Esophagus squamous epithelium (tissue), 5 donors: ENCODE measurements at places on chromosomes 11 and 22.

GRCh38 chr22:45777852-45778375 lies 106.3 kb downstream of the ATXN10 start:
- no peak for DNase-seq

- no peak for DNase-seq
Observed at GRCh38 chr11:62593434-62594044, 2.2 kb upstream of the TUT1 start.

- DNase-seq, result no peak
Observed at GRCh38 chr11:100732949-100733348, 45.9 kb downstream of the ARHGAP42 start.

GRCh38 chr11:15742626-15743519 lies 613.5 kb downstream of the SOX6 start:
- no peak for DNase-seq

GRCh38 chr11:68149417-68149816 lies 28.2 kb upstream of the CHKA start:
- DNase-seq, result no peak

DNA sequence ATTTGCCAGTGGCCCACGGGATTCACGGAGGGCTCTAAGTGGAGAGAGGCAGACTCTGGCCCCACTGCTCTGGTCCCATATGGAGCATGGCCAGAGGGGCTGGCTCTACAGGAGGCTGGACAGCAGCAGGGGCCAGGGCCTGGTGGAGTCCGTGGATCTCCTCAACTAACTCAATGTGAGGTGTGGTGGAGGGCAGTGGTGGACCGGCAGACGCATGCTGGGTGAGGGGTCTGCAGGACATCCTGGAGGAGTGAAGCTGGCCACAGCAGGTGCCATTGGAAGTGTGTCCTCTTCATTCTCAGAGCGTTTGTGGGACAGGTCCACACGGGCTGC lies 15.6 kb downstream of the IGF2 start:
- DNase-seq, result no peak

GRCh38 chr22:24146791-24147353 lies 34.4 kb upstream of the SUSD2 start:
- no peak for DNase-seq

GRCh38 chr11:113778111-113778910 lies 1.3 kb upstream of the CLDN25 start:
- DNase-seq, result no peak

DNA sequence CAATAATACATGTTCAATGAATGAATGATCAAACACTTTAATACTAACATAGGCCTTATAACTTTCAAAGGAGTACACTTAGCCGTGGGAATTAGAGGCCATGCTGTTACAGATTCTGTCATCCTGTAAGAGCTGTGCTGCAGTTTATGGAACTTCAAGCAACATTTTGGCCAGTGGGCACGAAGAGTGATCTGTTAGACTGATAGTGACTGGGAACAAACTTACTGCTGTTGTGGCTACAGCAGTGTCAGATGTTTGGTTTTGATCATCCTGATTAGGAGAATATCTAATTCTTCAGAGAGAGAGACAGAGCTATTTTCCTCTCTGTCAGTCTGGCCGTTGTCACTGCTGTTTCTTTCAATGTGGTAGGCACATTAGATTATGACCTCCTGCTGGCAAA lies 348.9 kb downstream of the NELL1 start:
- no peak for DNase-seq

DNA sequence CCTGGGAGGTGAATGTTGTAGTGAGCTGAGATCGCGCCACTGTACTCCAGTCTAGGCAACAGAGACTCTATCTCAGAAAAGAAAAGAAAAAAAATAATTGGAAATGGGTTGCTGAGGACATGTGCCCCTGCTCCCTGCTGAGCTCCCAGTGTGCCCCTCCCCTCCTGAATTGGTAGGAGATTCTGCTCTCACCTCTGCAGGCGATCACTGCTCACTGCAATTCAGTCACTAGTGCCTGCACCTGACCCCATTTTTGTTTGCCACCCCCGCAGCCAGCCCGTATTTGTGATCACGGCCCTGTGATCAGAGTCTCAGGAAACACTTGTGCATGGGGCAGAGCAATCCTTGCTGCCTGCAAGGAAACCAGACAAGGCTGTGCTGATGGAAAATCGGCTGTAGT lies 16.3 kb upstream of the SEC14L3 start:
- DNase-seq, result no peak

DNA sequence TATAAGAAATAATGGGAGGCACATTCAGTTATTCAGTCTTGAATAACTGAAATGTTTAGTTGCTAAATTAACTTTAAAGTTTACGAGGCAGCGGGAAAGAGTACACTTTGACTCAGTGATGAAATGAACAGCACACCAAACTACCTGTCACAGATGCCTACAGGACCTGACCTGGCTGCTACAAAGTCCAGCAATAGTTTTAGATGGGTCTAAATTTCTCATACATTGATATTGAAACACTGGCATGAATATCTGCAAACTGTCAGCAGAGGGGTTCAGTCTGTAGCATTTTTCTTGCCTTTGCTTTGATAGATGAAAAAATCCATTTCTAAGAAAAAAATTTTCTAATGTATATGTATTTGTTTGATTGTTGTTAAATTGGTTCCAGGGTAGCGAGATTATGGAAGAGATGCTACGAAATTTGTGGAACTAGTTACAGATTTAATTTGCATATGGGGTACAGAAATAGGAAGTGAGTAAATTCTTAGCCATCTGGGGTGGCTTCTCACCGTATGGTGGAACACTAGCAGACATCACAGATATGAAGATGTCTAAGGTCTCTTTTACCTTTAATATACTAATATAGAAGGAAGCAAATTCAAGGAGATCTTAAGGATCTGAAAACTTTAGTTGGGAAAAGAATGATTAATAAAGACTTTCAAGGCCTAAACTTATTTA lies 20.8 kb upstream of the GAB2 start:
- DNase-seq, result no peak

DNA sequence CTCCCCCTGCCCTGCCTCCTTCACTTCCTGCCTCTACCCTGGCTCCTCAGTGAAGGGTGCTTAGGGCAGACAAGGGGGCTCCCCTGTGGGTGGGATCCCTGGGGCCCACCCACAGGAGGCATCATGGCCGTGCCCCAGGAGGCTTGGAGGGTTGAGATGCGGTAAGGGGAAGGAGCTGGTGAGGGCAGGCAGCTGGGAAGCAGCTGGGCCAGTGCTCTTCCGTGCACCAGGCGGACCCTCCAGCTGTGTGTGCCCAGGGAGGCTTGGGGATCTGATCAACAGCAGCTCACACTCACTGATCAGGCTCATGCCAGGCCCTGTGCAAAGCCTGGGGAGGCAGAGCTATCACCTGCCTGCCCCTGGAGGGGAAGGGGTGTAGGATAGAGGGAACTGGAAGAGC lies 59.3 kb upstream of the TTLL12 start:
- DNase-seq, result no peak

DNA sequence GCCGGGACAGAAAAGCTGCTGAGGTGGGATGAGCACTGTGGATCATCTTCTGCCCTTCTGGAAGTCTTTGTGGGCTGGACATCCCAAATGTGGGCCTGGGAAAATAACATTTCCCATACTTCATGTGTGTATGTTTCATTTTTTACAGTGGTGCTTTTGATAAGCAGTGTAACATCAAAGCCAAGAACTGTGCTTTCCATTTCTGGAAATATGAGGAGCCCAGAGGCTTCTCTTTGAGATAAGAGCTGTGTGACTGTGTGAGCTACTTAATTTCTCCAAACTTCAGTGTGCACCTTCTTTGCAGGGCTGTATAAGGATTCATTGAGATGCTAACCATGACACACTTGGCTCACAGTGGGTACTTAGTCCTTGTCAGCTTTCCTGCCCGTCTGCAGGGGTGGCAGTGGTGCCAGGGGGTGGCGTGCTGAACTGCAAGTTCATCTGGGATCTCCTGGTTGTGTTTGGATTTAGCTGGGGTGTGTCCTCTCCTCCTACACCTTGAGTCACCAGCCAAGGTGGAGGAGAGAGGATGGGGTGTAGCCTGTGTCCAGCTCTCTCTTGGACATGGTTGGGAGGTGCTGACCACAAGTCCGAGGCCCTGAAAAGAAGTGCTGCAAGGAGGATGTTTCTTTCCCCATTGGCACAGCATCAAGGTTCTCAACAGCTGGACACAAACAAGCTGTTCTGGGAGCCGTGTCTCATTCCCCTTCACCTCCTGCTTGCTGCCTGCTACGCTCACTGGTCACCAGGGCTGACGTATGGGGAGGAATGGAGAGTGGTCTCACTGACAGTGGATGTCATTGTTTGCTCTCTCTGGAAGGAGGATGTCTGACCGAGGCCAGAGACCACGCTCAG lies 139.4 kb downstream of the TEAD1 start:
- DNase-seq, result no peak

- DNase-seq, result no peak
Observed at GRCh38 chr11:75145196-75145971, 5.5 kb upstream of the SLCO2B1 start.

DNA sequence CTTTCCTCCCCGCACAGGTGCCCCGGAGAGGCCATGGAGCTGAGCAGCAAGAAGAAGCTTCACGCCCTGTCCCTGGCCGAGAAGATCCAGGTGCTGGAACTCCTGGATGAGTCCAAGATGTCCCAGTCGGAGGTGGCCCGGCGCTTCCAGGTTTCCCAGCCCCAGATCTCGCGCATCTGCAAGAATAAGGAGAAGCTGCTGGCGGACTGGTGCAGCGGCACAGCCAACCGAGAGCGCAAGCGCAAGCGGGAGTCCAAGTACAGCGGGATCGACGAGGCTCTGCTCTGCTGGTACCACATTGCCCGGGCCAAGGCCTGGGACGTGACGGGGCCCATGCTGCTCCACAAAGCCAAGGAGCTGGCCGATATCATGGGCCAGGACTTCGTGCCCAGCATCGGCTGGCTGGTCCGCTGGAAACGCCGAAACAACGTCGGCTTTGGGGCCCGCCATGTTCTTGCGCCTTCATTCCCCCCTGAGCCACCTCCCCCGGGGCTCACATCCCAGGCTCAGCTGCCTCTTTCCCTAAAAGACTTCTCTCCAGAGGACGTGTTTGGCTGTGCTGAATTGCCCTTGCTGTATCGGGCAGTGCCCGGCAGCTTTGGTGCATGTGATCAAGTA lies 1.3 kb downstream of the TIGD3 start:
- no peak for DNase-seq

DNA sequence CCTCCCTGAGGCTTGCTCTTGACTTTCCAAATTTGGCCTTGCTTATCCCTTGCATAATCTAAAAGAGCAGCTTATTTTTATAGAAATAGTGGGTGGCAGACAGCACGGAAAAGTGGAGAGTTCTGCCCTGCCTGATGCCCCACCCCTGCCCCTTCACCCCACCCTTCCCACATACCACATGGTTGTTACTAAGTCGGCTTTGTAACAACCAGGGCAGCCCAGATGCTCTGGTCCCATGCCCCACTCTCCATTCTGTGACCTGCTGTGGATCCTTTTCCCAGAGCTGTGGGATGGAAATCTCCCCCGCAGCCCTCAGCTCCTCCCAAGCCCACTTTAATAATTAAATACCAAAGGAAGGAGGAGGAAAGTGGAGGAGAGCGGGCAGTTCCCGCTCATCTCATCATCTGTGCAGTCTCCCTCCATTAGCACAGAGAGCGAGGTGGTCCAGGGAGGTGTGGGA lies 10.9 kb downstream of the MRGPRF start:
- no peak for DNase-seq

- DNase-seq, result no peak
Observed at GRCh38 chr11:130725421-130726233, 190.7 kb downstream of the SNX19 start.

DNA sequence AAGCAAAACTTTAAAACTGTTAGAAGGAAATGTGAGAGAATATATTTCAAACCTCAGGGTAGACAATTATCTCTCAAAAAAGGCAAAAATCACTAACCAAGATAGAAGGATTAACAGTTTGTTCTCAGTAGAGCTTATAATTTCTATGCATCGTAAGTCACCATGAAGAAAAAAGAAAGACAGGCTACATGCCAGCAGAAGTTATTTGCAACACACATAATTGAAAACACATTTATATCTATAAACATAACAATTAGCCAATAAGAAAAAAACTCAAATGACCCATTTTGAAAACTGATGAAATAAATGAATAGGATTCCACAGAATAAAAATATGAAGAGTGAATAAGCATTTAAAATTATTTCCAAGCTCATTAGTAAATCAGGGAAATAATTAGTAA lies 24.4 kb upstream of the SNX19 start:
- no peak for DNase-seq

DNA sequence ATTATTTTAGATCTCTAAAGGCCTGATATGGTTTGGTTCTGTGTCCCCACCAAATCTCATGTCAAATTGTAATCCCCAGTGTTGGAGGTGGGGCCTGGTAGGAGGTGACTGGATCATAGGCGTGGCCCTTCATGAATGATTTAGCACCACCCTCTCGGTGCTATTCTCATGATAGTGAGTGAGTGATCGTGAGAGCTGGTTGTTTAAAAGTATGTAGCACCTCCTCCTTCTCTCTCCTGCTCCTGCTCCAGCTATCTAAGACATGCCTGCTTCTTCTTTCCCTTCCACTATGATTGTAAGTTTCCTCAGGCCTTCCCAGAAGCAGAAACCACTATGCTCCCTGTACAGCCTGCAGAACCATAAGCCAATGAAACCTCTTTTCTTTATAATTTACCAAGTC lies 114.1 kb downstream of the SERGEF start:
- no peak for DNase-seq

GRCh38 chr11:65208785-65209710 lies 27.3 kb downstream of the CAPN1 start:
- no peak for DNase-seq

GRCh38 chr11:44269369-44270351 lies 40.3 kb downstream of the ALX4 start:
- DNase-seq, result no peak

GRCh38 chr11:121652971-121653370 lies 200.2 kb upstream of the SORL1-AS1 start:
- no peak for DNase-seq

DNA sequence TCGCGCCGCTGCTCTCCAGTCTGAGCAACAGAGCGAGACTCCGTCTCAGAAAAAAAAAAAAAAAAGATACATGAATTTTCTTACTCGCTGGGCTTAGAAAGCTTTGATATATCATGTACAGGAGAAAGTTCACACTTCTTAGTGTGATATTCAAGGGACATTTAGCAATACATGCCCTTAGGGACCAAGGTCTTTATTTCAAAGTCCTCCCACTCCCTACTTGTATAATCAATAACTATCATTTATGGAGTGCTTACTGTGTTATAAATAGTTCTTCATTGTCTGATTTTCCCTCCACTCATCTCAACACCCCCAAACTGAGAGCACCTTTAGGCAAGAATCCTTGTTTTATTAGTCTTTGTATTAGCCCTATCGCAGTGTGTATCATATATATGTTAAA lies 103.3 kb downstream of the UVRAG start:
- no peak for DNase-seq

- no peak for DNase-seq
Observed at GRCh38 chr22:27090611-27091011, 433.2 kb downstream of the MIAT start.

GRCh38 chr11:82229341-82229740 lies 504.3 kb downstream of the FAM181B start:
- DNase-seq, result no peak
